Hepatocyte (in vitro differentiated cells): ENCODE measurements at places on chromosomes 5 and 9. TPM values are rescaled to one million over a fixed set of nuclear protein-coding genes. Genes with fewer than 3 reads are reported as not detected.

Gene SLC2A8
- 91.7 and 99.7 TPM in 2 replicates for total RNA-seq

DNA sequence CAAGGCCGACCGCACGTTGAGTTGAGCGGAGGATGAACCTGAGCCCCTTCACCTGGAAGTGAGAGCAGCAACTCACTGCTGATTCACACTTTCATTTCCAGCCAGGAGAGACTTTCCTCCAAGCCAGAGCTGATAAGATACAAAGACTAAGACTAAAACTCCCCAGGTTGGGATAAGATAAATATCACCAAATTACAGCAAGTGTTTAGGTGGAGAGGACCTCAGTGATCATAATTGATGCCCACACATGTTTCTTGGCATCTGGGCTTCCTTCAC lies 6.4 kb upstream of the NKD2 start:
- peaks cover 12% of the 10 kb centered on the region for H3K4me1 ChIP-seq
- H3K36me3 ChIP-seq = no peaks in the 10 kb centered on the region
- no peak overlapping the region for H3K4me3 ChIP-seq
- no peak for DNase-seq

DNA sequence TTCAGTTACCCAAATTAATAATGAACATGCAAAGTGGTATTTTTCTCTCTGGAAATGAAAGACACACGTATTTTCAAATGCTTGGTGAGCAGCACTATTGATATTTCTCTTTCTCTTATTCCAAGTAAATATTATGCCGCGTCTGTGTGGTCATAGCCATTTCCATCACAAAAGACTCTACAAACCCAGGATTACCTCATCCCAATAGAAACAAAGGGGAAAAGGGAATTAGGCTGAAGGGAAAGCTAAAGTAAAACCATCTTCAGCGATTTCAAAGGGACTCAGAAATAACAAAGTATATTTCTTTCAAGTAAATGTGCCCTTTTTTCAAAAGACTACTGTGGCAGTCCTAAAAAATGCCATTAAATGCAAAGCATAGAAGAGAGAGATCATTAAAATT lies 62.0 kb upstream of the FST start:
- H3K36me3 ChIP-seq = no peaks in the 10 kb centered on the region
- no peak overlapping the region for H3K27ac ChIP-seq
- no peaks in the 10 kb centered on the region for H3K4me1 ChIP-seq
- no peaks in the 10 kb centered on the region for H3K27me3 ChIP-seq
- H3K4me3 ChIP-seq = no peak overlapping the region

- H3K36me3 ChIP-seq = no peaks in the 10 kb centered on the region
- H3K27me3 ChIP-seq = no peaks in the 10 kb centered on the region
- no peak overlapping the region for H3K4me3 ChIP-seq
Observed at GRCh38 chr9:12760758-12761157, 14.1 kb upstream of the LURAP1L start.

GRCh38 chr5:100110497-100110896 lies 424.7 kb upstream of the FAM174A start:
- no peaks in the 10 kb centered on the region for H3K4me1 ChIP-seq
- H3K27me3 ChIP-seq = no peaks in the 10 kb centered on the region
- no peak overlapping the region for H3K27ac ChIP-seq

DNA sequence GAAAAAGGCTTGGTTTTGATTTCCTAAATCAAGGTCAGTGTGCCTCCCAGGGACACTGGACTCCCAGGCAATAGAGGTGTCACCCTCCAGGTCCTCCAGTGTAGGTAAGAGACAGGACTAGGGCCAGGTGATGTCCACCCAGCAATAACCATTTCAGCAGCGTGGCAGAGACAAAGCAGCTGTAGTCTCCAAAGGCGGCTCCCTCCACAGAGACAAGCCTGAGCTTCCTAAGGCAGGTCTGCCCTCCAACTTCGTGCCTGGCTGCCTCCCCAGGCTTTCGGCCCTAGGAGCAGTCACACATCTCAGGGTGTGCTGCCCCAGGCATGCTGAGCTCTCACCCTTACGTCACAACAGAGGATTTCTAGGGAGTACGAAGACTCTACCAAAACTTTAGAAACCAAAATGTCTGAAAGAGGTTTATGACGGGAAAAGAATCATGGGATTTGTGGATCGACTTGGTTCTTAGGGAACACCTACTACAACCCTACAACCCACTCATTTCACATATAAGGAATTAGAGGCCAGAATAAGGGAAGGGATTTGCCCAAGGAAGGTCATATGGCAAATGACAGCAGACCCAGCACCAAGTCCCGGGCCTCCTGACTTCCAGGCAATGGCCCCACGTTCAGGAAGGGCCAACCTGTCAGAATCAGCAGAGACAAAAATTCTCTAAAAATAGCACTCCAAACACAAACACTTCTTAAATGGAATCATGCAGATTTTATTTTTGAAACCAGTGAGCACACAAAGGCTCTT lies 105.5 kb downstream of the KLHL3 start:
- H3K36me3 ChIP-seq = no peaks in the 10 kb centered on the region
- H3K27me3 ChIP-seq = no peaks in the 10 kb centered on the region
- DNase-seq = no peak
- no peak overlapping the region for H3K27ac ChIP-seq

DNA sequence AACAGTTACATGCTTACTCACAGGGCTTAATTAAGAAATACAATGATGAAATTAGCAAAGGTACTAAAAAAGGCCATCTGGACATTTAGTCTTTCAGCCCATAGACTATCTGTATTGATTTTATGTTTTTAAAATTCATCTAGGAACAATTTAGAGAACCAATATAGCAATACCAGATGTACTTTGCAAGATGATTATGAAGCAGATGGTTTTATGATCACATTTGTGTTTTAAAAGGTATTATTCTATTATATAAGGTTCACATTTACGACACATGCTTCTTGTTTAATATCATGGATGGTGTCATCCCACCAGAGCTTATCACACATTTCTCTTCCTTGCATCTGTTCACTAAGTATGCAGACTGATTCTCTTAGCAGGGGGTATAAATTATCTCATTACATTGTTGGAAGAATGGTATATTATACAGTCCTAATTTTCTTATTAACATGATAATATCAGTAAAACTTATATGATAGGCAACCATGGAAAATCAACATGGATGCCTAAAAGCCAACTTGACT lies 21.1 kb upstream of the SRFBP1 start:
- no peaks in the 10 kb centered on the region for H3K27me3 ChIP-seq
- H3K27ac ChIP-seq = no peak overlapping the region
- no peaks in the 10 kb centered on the region for H3K4me1 ChIP-seq
- DNase-seq = no peak
- H3K4me3 ChIP-seq = no peak overlapping the region
- no peaks in the 10 kb centered on the region for H3K36me3 ChIP-seq

DNA sequence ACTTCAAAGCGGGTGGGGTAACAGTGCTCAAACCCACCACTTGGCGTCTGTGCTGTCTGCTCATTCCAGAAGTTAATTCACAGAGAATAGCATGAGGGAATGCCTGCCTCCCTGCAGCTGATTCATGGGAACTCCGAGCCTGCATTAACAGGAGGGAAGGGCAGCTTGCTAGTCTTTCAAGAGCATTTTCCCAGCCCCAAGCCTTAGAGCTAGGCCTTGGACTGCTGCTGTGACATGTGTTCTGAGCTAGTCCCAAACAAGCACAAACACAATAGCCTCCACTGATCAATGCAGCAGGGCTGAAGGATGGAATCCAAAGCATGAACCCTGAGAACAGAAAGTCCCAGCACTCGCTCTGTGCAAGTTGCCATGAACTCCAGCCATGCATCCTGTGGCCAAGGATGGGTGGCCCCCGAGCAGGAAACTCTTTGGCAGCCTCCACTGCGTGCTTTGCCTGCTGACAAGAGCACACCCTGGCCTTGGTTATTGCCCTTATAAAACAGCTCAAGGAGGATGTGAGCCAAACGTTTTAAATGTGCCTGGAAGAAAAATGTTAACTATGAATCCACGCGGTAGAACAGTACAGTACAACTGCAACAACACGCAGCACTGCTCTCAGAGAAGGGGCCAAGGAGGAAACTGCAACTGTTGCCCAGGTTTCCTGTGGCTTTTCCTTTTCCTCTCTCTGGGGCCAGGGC lies 653.1 kb upstream of the KLF4 start:
- peaks cover 17% of the 10 kb centered on the region for H3K4me1 ChIP-seq
- H3K4me3 ChIP-seq = no peak overlapping the region
- peak; percentile 65 for DNase-seq
- H3K27me3 ChIP-seq = no peaks in the 10 kb centered on the region
- no peaks in the 10 kb centered on the region for H3K36me3 ChIP-seq

Gene NDUFAF2
- total RNA-seq = 32.5 and 39.5 TPM in 2 replicates
